ENCODE measurements at places on chromosomes 5 and 9.

GRCh38 chr9:121373011-121373729, 3.1 kb upstream of the STOM start:
- no peak for DNase-seq

DNA sequence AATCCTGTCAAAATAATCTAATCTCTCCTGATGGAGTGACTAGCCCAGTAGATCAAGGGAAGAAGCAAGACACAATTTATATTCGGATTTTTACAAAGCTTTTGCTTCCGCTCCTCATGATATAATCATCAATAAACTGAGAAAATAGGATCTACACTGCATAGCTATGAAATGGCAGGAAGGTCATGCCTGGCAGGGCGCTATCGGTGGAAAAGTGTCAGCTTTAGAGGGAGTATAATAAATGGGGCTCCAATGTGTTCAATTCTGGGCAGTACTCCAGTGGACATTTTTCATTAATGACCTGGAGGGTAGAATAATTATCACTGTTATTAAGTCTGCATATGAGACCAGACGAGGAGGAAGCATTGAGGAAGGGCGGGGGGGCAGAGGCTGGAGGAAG, 1013.3 kb upstream of the DMAC1 start:
- no peak for DNase-seq

- no peak for DNase-seq
Observed at GRCh38 chr5:124990723-124991122, 244.3 kb upstream of the ZNF608 start.

GRCh38 chr5:143436871-143437270, 33.4 kb upstream of the NR3C1 start:
- no peak for DNase-seq

GRCh38 chr5:159764283-159765134, 151.8 kb upstream of the ADRA1B start:
- DNase-seq, result no peak

GRCh38 chr9:4732890-4733289, 8.1 kb downstream of the AK3 start:
- DNase-seq, result no peak

- no peak for DNase-seq
Observed at GRCh38 chr9:8106362-8106761, 306.8 kb upstream of the DMAC1 start.

GRCh38 chr5:37847978-37848425, 8.2 kb upstream of the GDNF start:
- no peak for DNase-seq

DNA sequence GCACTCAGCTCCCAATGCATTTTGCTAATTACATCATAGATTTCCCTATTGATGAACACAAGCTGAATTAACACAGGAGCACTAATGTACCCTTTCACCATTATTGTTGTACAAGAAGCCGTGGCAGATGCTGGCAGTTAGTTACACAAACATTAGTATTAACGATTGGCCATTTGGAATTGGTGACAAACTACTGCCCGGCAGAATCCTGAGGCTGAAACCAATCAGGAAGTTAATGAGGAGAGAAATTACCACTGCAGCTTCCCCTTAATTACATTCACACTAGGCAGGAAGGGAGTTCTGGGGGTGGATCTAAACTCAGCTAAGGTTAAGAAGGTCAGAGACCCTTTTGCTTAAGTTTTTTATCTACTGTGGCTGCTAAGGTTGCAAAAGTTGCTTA, 9.6 kb upstream of the DMRT3 start:
- DNase-seq, result no peak

- no peak for DNase-seq
Observed at GRCh38 chr5:35320029-35320428, 89.7 kb upstream of the PRLR start.

GRCh38 chr5:624118-624950, 12.2 kb downstream of the CEP72 start:
- DNase-seq, result no peak
